Frontal cortex (tissue), 4 donors: ENCODE measurements at places on chromosomes 5 and 9.

- DNase-seq, result no peak
Observed at GRCh38 chr5:64947031-64947430, 178.3 kb downstream of the CWC27 start.

DNA sequence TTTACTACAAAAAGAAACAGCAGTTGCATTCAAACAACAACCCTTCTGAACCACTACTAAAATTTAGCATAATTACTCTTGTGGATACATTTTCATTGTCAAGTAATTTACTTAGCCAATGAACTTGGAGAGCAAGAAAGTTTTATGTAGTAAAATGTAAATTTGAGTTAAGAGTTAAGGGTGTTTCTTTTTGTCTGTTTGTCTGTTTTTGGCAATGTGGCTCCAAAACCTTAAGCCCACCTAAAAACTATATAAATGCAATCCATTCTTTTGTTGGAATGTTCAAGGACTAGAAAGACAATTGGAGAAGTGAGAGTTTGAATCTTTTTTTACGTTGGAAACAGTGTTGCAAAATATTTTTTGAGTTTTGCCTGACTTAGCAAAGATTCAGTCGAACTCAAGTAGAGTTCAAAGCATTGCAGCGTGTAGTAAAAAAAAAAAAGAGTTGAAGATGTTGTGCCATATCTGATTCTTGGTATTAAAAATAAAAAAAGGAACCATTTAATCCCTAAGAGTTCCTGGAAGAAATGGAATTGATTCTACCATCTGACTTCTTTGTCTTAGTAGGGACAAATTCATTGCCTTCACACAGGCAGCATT lies 867 bp downstream of the SYK start:
- no peak for DNase-seq

DNA sequence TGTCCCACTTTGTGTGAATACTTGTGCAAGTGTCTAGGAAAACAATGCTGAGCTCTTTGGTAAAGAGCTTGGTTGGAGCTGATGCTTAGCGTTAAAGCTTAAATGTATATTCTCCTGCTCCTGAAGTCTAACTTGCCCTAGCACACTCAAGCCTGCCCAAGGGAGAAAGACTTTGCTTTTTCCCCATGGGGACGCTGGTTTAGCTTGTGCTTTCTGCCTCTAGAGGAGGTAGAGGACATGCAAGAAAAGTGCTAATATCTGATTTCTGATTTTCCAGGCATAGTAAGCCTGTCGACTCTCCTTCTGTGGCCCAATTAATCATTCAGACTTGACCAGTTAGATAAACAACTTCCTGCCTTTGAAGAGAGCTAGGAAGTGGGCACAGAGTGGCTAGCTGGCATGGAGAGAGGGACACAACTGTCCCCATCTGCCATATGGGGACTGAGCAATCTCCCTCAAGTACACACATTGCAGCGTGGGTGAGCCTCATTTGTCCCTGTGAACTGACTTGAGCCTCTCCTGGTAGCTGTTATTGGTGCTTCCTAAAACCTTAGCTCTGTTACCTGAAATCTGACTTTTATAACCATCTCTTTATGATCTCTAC lies 348.4 kb downstream of the BRINP1 start:
- DNase-seq, result no peak

DNA sequence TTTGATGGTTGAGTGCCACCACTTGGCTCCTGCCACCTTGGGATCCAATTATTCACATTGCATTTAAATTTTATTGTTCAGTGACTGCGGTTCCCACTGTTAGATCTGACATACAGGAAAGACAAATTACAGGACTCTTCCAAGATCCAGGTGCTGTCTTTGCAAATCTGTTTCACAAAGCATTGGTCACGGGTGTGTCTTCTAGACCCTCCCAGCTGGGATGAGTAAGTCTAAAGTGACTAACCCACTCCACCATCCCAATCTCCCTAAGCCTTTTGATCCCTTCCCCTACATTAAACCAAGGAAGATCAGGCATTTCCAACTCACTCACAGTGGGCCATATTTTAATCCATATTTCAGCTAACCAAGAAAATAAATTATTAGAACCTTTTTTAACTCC lies 1016.3 kb upstream of the CTNND2 start:
- DNase-seq, result no peak

- DNase-seq, result no peak
Observed at GRCh38 chr5:135327429-135328127, 71.5 kb downstream of the MACROH2A1 start.

DNA sequence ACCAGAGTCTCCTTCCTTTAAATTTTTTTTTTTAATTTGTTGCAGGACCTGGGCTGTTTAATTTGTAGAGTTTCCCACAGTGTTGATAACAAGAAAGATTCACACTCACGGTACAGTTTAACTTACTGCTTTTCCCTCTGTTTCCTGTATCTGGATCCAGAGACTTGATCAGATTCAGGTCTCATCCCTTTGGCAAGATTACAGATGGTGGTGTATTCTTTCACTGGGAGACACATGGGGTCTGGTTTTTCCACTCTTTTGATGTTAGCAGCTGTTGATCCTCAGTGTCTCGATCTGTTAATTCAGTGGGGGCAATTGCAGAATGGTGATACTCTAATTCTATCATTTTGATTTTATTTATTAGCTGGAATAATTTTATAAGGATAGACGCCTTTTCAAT lies 75.4 kb upstream of the TNFAIP8 start:
- no peak for DNase-seq

DNA sequence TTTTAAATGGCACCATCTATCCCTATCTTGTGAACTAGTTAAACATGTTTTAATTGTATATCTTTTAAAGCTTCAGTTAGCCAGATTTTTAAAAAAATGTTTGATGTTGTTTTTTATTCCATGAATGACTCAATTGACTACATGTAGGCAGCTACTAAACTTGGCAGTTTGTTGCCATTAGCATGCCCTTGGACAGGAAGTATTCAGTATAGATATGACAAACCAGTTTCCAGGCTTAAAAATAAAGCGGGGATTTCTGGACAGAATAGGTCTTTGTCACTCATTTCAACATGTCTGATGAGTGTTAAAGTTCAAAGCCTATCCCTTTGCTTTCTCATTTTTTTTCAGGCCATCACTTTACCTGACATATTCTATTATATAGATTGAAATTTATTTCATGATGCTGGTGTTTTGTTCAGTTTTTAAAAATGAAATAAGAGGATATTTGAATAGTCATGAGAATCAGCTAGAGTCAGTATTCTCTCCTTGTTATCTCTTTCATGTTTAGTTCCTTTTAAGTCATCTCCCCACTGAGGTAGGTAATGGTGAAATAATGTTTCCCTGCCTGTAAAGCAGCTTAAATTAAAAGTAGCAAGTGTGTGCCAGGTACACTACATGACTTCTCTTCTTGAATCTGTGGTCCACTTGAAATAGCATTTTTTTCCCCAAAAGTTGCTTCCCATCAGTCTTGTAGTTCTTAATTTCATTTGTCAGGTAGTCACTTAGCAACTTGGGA lies 11.9 kb downstream of the TNFAIP8 start:
- DNase-seq, result no peak

DNA sequence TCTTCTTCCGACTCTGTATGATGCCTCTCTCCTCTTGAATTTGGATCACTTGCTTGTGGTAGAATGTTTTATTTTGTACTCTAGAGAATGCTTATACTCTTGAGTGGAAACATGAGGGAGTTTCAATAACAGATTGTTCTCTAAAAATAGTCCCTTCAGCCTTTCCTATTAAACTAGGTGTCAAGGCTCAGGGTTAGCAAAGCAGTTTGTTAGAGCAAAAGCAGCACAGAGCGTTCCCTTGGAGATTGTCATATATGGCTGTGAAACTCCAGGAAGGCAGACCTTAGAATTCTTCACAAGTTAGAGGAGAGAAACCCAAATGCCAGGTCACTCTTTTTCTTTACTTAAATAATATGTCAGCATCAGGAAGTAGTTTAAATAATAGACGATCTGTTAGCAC lies 33.0 kb downstream of the MAMDC2 start:
- no peak for DNase-seq

DNA sequence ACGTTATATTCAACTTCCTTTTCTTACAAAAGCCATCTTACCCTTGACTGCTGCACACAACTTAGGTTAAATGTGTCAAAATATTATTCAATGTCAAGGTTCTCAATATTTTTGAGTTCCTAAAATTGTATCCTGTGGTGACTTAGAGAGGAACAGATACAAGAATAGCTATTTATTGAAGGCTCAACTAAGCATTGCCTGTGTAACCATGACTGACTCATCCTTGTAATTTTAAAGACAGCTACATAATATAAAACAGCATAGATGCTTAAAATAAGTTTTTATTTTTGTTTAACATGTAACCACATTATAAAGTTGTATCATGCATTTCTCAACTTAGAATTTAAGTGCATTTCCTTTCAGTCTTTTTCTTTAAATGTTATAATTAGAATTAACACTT lies 312.9 kb upstream of the RGMB start:
- no peak for DNase-seq

DNA sequence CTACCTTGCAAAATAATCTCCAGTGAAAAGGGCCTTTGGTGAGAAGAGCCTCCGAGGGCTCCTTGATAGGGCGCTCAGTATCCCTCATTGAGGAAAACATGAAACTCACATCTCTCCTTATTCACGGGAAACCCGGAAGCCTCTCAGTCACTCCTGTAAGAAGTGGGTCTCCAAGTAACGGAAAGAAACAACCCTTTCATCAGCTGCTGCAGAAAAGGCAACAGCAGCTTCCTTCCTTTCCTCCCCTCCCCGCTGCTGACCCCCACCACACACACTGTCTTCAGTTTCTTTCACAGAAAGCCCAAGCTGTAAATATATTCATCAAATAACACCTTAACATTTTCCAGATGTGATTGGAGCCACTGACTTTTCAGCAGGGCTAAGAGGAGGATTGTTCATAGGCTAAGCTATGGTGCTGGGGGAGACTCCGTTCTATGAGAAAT lies 81.4 kb downstream of the C9orf152 start:
- DNase-seq, result no peak

DNA sequence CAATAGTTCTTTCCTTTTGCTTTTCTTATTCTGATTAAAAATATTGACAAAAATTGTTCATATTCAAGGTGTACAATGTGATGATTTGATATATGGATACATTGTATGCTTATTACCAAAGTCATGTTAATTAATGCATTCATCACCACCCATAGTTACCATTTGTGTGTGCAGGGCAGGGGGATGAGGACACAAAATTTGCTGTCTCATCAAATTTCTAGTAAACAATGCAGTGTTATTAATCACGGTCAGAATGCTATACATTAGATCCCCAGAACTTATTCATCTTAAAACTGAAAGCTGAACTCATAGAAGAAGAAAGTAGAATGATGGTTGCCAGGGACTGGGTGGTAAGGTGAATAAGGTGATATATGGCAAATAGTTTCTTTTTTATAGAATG lies 303.7 kb upstream of the SLC24A2 start:
- no peak for DNase-seq

DNA sequence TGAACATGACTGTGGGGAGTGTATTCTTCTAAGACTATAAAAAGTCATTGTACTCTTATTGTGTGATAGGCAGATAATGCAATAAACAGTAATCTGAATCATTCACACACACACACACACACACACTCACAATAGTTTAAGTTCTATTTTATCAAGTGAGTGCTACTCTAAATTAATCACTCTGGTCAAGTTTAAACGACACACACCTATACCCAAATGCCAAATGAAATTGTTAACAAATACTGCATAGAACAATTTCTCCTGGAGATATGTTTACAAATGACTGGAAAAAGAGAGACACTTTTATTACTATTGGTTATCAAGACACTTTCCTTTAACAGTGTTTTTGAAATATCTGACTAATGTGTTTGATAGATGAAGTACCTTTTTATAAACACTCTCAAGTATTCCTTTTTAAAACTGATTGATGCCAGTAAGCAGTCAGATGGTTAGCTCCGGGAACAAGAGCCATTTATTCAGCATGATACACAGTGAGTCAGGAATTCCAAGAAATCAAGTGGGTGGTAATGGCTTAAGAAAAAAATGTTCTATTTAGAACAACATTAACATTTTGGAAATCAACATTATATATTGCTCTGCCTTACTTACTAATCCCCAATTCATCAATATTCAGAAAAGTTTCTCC lies 521.6 kb upstream of the ST8SIA4 start:
- no peak for DNase-seq

GRCh38 chr5:142938266-142938880 lies 168.2 kb downstream of the ARHGAP26 start:
- DNase-seq, result no peak

DNA sequence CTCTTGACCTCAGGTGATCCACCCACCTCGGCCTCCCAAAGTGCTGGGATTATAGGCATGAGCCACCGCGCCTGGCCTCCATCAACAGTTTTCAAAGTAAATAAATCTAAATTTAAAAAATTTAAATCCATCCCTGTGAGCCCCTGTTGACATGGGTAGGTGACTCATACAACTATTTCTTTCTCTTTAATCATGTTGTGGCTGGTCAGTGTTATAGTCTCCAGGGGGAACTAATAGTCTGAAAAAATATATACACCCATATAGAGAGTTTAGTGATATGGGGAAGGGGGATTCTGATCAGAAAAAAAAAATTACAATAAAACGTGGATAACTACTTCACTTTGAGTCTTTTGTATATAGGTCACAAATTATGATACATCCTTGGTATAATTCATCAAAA lies 159.2 kb downstream of the ZNF608 start:
- DNase-seq, result no peak

DNA sequence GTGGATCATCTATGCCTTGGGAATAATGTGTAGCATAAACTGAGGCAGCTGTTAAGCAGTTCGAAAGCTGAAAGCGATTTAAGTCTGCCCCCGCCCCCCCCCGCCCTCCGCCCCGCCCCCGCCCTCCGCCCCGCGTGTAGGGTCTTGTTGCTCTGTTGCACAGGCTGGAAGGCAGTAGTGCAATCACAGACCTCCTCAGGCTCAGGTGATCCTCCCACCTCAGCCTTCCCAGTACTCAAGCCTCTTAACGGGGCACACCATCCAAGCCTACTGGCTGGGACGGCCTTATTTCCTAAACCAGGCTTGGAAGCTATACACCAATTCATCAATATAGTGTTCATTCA lies 945 bp downstream of the ANKDD1B start:
- no peak for DNase-seq

DNA sequence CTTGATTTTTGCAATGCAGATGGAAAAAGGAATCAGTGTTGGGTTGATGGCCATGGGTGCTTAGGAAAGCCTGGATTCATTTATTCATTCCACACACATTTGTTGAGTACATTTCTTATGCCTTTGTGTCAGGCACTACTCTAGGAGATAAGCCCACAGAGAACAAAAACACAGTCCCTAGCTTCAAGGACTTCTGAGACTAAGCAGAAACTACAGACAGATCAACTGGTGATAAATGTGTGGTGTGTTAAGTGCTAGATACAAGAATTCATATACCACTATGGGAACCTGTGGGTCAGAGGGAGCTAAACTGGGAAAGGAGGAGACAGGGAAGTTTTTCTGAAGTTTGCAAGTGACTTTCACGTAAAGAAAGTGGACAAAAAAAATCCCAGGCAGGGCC lies 119.9 kb downstream of the CEMIP2 start:
- no peak for DNase-seq
